Suppressor macrophage (primary cell): ENCODE measurements at places on chromosomes 6 and 20.

DNA sequence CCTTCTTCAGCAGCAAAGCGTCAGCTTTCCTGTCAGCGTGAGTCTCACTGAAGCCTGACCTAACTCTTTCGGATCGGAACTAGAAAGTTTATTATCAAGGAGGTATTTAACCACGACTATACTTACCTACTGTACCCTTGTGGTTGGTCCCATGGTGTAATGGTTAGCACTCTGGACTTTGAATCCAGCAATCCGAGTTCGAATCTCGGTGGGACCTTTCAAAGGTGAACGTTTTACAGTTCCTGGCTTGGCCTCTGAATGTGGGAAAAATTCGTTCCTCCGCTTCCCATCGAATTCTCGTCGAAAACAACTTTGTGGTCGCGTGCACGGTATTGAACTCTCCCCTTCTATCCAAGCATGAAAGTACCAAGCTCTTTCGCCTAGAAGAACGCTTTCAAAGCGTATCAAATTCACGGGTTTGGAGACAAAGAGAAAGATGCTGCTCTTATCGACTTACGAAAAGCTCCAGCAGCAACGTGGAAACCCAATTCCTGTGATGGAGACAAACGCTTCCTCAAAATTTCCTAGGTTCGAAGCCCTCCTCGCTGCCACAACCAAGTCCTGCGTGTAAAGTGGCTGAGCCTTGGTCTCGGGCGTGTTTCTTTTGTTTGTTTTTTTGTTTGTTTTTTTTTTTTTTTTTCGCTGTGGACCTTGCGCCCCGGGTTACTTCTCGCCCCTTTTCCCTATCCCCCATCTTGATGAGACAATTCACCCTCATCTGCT is 63.7 kb downstream of the GPX5 start:
- peak; percentile 11 for DNase-seq

DNA sequence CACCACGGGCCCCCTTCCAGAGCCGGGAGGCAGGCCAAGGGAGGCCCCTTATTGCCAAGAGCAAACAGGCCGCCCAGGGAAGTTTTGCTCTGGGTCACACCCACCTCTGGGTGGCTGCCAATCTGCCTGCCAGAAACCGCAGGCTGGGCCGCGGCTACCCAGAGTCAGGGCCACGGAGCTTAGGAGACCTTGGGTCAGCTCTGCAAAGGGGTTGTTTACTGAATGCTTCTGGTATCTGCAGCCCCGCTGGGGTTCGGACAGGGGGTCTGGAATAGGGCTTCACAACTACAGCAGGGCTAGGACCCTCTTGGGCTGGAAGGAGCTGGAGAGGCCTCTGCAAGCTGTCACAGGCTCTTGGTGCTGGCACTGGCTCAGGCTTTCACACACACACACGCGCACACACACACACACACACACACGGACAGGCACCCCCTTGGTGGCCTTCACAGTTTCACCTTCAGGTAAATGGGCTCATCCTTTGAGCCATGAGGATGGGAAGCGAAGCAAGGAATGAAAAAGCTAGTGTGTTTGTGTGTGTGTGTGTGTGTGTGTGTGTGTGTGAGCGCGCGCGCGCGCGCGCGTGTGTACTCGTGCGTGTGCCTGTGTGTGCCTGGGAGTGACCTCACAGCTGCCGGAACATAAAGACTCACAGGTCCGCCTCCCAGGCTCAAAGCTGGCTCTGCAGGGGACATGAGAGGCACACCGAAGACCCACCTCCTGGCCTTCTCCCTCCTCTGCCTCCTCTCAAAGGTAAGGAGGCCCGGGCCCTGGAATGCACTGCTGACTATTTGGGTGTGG is at the start of gene CCN5:
CCN5 (plus strand) TSS at position 669 of the 798 bp plus-strand sequence; CDS start at position 691, 22 bp downstream.
- DNase-seq: peak; percentile 65

GRCh38 chr20:63567386-63568169 is 6.5 kb downstream of the HELZ2 start:
- DNase-seq: peak; percentile 92

- DNase-seq: no peak
Measured at GRCh38 chr6:26290941-26291340, 74.1 kb upstream of the BTN3A2 start.

DNA sequence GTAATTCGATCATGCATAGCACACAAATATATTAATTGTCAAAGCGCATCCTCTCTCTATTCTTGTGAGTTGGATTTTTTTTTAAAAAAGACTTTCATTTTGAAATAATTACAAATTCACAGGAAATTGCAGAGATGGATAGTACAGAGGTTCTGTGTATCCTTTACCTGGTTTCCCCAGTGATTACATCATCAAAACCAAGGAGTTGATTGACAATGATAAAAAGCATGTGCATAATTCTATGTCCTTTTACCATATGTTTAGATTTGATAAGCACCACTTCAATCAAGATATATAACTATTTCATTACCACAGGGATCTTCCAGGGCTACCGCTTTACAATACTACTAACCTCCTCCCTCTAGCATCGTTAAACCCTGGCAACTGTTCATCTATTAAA is 40.2 kb downstream of the CCN2 start:
- DNase-seq: no peak

DNA sequence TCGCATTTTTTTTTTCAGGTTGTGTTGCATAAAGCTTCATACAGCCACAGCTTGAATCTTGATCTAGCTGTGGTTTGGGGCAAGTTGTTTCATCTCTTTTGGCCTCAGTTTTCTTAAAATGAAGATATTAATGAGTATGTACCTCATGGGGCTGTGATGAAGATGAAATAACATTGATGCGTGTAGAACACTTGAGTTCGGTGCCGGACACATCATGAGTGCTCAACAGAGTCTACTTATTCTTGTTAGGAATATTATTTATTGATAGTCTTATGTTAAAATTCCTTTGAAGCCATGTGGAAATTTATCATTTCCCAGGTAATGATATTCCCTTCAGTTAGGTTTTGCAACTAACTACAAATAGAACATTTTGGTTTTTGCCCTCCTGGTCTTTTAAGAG is 3.4 kb downstream of the PAQR8 start:
- no peak for DNase-seq

GRCh38 chr6:154852687-154853086 is 119.5 kb downstream of the SCAF8 start:
- DNase-seq: no peak

GRCh38 chr6:119683031-119683430 is 333.5 kb upstream of the MAN1A1 start:
- no peak for DNase-seq

- no peak for DNase-seq
Measured at GRCh38 chr20:57951549-57951948, 241.7 kb upstream of the PMEPA1 start.

DNA sequence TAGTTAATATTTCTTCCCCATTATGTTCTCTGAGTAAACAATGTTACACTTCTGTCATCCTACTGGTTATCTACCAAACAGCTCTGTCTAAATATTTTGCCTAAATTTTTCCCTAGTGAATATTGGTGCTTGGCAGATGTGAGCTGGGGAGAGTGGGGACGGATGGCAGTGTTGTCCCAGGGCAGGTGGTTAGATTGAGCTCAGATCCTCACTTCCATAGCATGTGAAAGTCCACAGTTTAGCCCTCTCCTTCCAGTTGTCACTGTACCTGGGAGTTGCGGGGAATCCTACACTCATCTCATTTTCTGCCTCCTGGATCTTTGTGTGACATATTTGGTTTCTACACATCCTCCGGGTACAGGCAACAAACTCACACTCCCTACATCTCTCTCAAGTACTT is 484.9 kb downstream of the EPM2A start:
- no peak for DNase-seq

GRCh38 chr6:30883685-30884520 is at the start of gene DDR1:
DDR1 (plus strand) TSS chr6:30884519; CDS start chr6:30888730, 4,211 bp downstream.
- peak; percentile 54 for DNase-seq

DNA sequence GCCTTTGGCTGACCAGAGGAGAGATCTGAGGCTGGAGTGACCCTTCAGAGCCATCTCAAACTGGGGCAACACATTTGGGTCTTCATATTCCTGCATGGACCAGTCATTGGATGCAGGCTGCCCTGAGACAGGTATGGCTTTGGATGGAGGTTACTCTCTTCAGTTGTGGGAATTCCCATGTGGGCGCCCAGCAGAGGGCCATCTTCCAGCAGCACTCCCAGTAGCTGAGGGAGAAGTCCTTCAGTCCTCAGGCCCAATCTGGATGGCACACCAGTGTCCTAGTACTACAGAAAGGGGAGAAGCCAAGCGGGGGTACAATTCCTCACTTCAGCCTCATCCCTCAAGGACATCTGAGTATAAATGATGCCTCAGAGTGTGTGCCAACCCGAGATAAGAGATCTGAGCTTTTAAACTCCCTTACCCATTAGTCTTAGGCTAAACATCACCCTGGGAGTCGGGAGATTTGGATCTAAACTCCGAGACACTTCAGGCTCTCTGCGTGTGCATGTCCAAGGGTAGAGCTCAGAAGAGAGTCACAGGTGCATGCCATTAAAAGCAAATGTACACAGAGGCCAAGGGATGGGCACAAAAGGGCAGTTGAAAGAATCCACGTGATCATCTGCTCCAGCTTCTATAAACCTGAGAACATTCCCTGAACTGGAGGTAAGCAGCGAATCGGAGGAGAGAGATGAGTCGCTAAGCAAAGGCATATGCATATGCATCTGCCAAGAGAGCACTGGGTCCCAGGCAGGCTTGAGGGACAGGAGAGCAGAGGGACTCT is 204.6 kb downstream of the CD83 start:
- peak; percentile 36 for DNase-seq

DNA sequence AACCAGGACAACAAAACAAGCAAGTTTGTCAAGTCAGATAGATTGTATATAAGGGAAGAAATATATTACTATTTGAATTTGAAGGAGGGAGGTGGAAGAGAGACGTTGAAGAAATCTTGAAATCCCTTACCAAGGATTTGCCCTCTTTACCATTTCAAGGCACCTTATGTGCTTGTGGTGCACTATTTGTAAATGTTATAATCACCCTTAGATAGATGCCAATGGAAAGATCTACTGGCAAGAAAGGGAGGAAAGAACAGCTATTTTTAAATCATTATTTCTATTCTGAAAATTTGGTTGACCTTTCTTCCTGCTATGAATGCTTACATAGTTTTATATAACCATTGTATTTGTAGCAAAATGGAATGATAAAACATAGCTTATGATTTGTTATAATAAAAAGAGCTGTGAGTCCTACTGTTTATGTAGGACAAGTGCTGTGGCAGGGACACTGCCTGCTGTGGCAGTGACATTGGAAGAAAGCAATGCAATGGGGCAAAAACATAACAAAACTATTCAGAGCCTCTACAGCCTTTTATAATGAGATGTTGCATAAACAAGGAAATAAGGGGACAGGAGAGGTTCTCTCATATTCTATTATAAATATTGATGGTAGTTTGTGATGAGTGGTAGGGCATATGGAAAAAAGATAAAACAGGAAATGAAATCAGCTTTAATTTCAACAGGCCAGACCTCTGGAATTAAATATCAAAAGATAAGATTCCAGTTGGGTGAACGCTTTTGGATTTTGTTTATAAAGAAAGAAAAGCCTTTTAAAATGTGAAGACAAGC is 1145.2 kb upstream of the GJE1 start:
- no peak for DNase-seq

DNA sequence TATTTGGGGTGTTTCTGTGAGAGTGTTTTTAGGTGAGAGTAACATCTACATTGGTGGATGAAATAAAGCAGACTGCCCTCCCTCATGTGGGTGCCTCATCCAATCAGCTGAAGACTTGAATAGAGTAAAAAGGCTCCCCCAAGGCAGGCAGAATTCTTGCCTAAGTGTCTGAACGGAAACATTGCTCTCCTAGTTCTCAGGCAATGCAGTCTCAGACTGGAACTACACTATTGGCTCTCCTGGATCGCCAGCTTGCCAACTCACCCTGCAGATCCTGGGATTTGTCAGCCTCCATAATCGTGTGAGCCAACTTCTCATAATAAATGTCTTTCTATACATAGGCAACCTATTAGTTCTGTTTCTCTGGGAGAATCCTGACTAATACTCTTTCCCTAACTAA is 5.5 kb upstream of the TMEM170B start:
- DNase-seq: no peak

DNA sequence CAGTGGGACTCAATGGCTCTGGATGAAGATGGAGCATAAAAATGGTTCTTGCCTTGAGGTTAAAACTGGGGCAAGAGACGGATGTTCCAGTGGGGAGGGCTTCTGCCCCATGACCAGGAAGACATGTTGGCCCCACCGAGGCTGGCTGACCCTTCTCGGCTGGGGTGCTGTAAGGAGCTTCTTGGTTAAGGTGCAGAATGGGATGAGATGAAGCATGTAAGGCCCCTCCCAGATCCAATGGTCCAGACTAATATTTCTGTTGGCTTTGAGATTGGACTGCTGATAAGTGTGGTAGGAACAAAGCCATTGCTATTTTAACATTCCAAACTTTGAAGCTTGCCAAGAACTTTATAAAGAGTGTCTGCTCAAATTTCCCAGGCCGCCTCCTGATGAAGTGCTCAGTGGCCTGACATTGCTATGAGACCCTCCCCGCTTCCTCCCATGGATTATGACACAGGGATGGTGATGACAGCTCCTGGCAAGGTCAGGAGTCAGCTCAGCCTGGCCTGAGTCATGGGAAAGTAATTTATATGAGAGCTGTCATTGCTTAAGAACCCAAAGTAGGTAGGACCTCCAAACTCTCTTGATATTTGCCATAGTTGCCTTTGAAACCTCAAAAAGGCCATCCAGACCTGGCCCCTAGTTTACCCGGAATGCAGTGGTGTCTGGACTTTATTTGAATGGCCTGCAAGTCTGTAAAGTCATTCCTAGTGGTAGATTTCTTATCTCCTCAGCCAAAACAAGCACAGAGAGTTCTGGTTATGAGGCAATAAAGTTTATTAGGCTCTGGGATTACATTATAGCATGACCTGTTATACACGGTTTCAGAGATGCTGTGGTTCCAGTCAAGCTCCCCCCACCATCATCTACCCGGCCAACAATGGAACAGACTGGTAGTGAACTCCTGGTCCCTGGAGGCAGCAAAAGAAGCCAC is 55.2 kb downstream of the TGM2 start:
- peak; percentile 82 for DNase-seq

- no peak for DNase-seq
Measured at GRCh38 chr6:141394565-141395051, 738.1 kb upstream of the GJE1 start.

GRCh38 chr20:14724468-14724867 is 387.1 kb upstream of the FLRT3 start:
- DNase-seq: no peak

DNA sequence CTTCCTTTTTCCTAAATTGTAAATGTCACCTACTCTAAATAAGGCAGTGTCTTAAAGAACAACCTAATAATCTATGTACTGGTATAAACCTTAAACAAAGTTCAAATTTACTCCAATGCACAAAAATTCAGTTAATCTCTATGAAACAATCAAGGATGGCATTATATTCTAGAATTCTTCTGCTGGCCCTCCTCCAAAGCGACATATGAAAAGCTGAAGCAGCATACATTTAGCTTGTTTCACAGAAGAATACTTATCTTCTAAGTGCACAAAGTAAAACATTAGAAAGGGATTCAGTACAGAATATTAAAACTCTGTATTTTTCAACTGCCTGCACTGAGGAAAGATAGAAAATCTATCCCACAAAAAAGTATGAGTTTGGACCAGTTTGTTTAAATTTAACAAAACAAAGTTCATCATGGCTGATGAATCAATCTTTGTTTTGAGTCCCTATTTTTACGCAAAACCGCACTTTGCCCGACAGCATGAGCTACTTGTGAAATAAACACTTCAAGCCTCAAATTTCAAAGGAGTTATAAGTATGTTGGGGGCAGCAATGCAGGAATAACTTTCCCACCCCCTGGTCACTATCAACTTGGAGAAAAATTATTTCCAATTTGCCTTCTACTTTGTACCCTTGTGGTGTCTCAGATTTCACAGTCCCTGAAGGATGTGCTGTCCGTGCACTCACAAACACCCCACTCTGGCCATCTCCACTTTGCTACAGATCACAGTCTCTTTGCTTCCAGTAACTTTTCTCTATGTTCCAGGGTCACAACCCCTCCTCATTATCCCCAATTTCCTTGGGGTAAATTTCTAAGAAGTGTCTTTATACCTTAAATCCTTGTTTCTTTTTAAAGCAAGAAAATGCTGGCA is 238.2 kb downstream of the PRKN start:
- DNase-seq: no peak
